DMS79 (cell line): ENCODE measurements at places on chromosomes 2 and 18.
A peak's percentile ranks its signal among the peaks of the same experiment; 100 is the strongest.

- DNase-seq, result no peak
Measured at GRCh38 chr2:179455172-179455524, 190.5 kb upstream of the SESTD1 start.

DNA sequence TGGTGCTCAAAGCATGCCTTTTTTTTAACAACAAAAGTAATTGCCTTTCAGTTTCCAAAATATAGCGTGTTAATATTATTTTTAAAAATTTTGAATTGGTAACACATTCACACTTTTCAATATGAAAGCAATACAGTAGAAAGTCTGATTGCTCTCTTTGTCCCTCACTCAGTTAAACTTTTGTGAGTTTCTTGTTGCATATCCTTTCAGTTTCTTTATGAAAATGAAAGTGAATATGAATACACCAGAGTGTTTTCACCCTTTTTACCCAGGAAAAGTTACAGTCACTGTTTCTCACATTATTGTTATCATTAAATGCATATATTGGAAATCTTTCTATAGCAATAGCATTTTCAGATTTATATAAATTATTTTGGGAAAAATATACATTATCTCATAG lies 377.4 kb upstream of the CRIM1 start:
- no peak for DNase-seq

DNA sequence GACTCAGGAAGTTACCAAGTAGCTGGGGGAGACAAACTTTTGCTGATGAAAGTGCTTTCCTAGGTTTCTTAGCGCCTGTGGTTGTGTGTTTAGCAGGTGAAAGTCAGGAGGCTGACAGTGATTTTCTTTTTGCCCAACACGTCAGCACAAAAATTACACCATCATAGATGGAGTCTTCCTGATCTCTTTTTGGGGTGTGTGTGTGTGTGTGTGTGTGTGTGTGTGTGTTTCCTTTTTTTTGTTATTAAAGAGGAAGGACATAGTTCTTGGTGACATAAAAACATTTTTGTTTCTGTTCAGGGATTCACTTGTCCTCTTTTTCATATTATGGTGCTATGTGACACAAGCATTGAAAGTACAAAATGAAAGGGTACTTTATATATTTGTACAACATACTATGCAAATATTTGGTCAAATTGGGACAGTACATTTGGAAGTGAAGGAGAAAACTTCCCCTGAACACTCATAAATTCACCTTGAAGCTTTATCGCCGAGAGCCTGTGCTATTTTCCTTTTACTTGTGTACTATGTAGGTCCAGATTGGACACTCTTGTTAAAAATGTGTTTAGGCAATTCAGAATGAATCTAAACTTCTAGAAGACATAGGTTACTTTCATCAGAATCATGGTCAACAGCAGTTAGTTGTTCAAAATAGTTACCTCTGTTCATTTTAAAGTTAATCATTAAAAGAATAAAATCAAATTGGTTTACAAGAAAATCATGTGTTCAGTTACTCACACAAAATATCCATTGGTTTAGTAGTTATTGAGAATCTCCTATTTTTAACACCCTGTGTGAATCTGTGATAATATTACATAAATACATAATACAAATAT lies 491.9 kb downstream of the IRS1 start:
- no peak for DNase-seq

DNA sequence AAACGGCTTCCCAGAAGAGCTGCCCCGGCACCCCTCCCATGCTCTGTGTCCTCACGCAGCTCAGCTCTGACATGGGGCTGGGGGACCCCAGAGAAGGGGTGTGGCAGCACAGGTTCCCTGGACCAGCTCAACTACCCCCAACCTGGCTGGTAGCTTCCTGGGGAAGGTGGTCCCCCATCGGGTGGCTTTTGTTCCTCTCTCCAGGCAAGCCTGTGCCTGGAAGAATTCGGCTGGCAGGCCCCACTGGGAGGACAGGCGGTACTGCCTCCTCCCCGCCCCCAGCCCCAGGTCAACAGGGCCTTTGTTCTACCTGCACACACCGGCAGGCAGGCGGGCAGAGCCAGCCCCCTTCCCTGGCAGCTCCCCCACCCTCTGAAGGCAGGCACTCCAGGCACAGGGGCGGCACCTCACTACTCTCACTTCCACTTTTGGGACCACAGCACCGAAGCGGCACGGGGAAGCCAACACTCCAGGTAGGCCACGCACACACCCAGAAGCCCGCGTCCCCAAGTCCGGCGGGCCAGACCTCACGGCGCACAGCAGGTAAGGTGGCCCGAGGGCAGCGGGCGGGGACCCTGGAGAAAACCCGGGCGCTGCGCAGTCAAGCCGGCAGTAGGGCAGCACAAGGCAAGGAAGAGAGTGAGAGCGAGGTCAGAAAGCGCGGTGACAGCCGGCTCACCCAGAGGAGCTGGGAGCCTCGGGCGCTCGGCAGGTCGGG lies 1.3 kb downstream of the HS6ST1 start:
- DNase-seq, result peak; percentile 21

GRCh38 chr2:189363559-189363958 lies 77.7 kb upstream of the WDR75 start:
- DNase-seq, result no peak

- DNase-seq, result no peak
Measured at GRCh38 chr18:56550121-56550520, 88.3 kb downstream of the TXNL1 start.

DNA sequence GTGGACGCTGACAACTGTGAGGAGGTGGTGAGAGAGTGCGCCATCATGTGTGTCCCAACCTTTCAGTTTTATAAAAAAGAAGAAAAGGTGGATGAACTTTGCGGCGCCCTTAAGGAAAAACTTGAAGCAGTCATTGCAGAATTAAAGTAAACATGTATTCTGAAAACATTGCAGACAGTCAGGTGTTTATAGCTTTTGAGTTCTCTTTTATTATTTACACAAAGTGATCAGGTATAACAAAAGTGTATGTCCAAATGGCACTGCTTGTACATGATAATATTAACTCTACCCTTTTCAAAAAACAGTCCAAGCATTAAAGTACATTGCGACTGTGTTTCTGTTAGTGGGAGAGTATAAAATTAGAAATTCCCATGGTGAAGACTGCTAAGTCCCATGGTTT lies 2.2 kb downstream of the TXNDC2 start:
- no peak for DNase-seq

DNA sequence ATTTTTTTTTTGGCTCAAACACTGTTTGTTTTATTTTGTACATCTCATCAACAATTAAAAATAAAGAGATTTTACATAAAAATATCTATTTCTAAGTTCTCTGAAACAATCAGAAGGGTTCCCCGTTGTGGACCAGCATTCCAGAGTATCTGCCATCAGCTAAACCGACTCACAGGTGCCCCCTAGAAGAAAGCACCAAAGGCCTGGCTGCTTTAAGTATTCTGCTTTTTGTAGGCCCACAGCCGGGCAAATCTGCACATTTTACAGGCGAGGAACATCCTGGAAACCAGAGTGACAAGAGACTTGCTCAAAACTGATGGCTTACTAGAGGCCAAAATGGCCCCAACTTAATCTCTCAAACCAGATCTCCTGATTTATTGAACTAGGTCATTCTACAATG lies 82.2 kb upstream of the SETBP1 start:
- DNase-seq, result no peak

DNA sequence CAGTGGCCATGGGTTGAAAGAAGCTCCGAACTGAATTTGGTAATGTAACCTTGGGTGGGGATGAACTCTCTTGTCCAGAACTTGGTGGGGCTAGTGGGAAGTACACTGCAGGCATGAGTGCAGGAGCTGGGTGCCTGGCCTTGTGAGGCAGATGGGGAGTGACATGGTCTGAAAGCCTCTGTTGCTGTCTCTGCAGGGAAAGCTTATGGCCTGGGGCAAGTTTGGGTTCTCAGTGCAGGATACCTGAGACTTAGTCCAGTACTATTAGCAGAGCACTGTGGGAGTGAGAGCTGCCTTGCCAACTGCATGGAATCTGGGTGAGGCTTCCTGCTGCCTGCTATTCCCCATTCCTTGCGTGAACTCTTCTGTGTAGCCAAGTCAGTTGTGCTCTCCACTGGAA lies 1620.9 kb upstream of the NXPH2 start:
- no peak for DNase-seq

- no peak for DNase-seq
Measured at GRCh38 chr18:47928466-47928865, 2.0 kb downstream of the SMAD2 start.

- DNase-seq, result no peak
Measured at GRCh38 chr2:209519906-209520305, 96.1 kb downstream of the MAP2 start.

GRCh38 chr18:11021477-11021876 lies 127.9 kb downstream of the PIEZO2 start:
- DNase-seq, result no peak

DNA sequence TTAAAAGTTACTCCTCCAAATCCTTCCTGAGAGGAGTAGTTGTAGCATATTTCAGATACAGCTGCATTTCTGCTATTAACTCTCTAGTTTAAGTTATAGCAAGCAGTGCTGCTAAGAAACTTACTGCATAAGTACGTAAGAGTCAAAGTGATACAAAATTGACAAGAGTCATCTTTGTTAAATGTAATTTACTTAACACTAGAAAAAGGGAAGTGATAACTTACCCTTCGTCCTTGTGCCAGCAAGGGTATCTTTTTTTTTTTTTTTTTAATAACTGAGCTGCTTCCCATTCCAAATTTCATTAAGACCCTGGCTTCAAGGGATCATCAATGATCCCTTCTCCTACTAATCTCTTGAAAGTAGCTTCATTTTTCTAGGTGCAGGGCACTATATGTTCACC lies 493.0 kb downstream of the PLCL1 start:
- no peak for DNase-seq

DNA sequence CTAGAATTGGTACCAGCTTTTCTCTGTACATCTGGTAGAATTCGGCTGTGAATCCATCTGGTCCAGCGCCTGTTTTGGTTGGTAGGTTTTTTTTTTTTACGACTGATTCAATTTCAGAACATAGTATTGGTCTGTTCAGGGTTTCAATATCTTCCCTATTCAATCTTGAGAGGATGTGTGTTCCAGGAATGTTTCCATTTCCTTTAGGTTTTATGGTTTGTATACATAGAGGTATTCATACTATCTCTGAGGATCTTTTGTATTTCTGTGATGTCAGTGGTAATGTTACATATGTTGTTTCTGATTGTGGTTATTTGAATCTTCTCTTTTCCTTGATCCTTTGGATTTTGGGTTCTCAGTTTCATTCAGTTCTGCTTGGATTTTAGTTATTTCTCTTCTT lies 172.1 kb upstream of the ITGA4 start:
- DNase-seq, result no peak

DNA sequence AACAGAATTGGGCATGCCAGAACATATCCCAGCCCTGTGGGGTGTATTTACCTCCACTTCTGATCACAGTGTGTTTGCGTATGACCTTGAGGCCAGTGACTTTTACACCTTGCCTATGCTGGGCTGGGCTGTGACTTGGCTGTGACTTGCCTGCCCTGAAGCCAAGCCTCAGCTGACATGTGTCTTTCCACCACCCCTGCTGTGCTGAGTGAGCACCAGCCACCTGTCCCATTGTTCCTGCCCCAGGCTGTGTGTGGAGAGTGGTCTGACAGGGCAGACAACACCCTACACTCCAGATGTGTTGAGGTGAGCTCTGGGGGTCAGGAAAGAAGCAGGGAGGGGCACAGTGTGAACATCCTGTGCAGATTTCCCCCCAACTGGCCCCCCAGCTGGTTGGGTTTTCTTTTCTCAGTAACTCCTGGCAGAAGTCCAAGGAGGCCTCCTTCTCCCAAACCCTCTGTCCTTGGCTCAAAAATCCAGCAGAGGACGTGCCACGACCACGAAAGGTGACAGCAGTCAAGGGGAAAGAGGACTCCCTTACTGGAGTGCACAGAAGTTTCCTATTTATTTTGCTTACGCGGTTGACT lies 5.1 kb upstream of the STEAP3 start:
- DNase-seq, result peak; percentile 59

- DNase-seq, result no peak
Measured at GRCh38 chr2:86747711-86748639, 27.9 kb downstream of the RMND5A start.

GRCh38 chr2:233862261-233862768 lies 5.9 kb downstream of the MSL3B start:
- DNase-seq, result no peak

DNA sequence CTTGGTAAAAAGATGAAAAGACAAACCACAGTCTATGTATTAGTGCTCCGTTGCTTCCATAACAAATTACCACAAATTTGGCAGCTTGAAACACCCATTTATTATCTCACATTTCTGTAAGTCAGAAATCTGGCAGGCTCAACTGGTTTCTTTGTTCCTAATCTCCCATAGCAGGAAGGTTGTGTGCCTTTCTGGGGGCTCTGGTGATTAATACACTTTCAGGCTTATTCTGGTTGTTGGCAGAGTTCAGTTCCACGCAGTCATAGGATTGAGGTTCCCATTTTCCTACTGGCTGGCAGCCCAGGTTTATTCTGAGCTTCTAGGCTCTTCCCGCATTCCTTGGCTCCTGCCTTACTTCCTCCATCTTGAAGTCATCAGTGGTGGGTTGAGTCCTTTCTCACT lies 189.3 kb downstream of the ANAPC1 start:
- no peak for DNase-seq

GRCh38 chr18:23684515-23685197 lies 4.6 kb upstream of the LAMA3 start:
- no peak for DNase-seq

DNA sequence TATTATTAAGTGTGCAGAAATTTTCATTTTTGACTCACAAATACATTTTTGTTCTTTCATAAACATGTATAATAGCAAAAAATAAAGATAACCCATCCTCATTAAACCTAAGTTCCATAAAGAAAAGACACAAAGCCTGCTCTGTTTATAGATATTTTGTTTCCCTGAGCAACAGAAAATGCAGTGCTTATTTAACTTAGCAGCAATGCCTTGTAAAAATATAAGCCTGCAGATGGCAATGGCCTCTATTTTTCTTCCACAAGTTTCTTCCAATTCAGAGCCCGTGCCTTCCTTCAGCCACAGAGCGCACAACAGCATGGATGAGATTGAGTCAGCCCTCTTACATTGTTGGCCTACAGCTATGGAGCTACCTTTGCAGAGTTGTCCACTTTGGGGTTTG lies 43.6 kb downstream of the PKP4 start:
- DNase-seq, result no peak
